ENCODE measurements at places on chromosomes 3 and 15. TPM values are rescaled to one million over a fixed set of nuclear protein-coding genes. Genes with fewer than 3 reads are reported as not detected.

Gene LCMT2
- total RNA-seq: 6.0 TPM

Gene MFGE8
- total RNA-seq: 309 TPM

Gene GCNT3
- total RNA-seq: 123 TPM

Gene UBAP1L
- total RNA-seq: 1.3 TPM

Gene TRPC1
- 6.8 TPM for total RNA-seq

Gene ACTRT3
- total RNA-seq: 3.0 TPM

Gene ROPN1
- not detected for total RNA-seq

Gene VPS8
- total RNA-seq: 8.9 TPM

Gene CACNA2D3
- total RNA-seq: 0.16 TPM

Gene CTXN2
- total RNA-seq: 0.07 TPM

Gene ITIH1
- not detected for total RNA-seq

Gene VIPR1
- total RNA-seq: 1.7 TPM

Gene GNAT1
- not detected for total RNA-seq

Gene DCBLD2
- 258 TPM for total RNA-seq

Gene GATM
- 3.2 TPM for total RNA-seq

Gene BUB1B
- 25.8 TPM for total RNA-seq

Gene USP3
- total RNA-seq: 43.6 TPM

Gene THPO
- total RNA-seq: not detected

Gene RPP14
- 10.2 TPM for total RNA-seq

Gene TRPM1
- not detected for total RNA-seq

Gene MST1
- 1.9 TPM for total RNA-seq

Gene C3orf85
- total RNA-seq: not detected

Gene SNAP23
- 18.0 TPM for total RNA-seq

Gene MITF
- total RNA-seq: 6.6 TPM

Gene SUSD5
- total RNA-seq: 3.1 TPM

Gene C3orf52
- 11.7 TPM for total RNA-seq

Gene NR1I2
- total RNA-seq: not detected

Gene LRTM1
- total RNA-seq: not detected

Gene GRAMD1C
- total RNA-seq: 1.1 TPM

Gene ESYT3
- total RNA-seq: 0.52 TPM

Gene EDEM1
- 18.2 TPM for total RNA-seq

Gene TJP1
- 98.1 TPM for total RNA-seq

Gene ECT2
- 64.3 TPM for total RNA-seq

Gene SCAPER
- total RNA-seq: 4.4 TPM

Gene ST8SIA2
- 0.70 TPM for total RNA-seq

Gene ITIH3
- total RNA-seq: not detected

Gene CIDEC
- 88.8 TPM for total RNA-seq

Data from A549 treated with Hydrocortisone at 1 μM for 4 hours (cell line).